Stimulated activated CD8-positive, alpha-beta memory T cell treated with anti-CD3 and anti-CD28 coated beads, Interleukin-12 subunit alpha, Interleukin-12 subunit beta, amount 100 ng/mL, for 4 hours (primary cell): ENCODE measurements at places on chromosomes 7 and 10.

DNA sequence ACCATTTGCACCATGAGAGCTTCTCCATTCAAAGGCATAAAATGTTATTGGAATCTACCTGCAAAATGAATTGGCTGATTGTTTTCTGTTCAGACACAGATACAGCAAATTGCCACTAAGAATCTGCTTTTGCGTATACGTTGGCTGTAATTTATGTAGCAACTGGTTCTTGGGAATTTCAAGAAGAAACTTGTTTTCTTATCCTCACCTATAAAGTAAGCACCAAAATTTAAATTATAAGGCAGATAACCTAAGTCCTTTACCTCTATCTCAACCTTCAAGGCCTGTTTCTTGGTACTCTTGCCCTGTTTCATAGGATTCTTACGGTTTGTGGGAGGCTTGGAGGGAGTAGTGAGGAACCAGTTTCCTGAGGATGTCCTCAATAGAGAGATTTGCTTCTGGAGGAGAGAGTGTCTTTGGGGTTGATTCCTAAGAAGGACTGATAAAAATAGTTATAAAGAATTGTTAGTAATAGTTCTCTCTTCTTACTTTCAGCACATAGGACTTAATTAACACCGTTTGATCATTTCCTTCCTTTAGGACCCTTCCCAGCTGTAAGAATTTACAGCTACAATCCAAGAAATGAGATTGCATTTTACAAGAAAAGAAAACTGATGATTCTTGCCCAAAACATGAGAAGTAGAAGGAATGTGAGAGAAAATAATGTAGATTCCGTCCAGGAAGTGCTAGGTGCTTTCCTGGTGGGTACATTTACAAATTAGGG lies 2.0 kb downstream of the STAMBPL1 start:
- DNase-seq: no peak

DNA sequence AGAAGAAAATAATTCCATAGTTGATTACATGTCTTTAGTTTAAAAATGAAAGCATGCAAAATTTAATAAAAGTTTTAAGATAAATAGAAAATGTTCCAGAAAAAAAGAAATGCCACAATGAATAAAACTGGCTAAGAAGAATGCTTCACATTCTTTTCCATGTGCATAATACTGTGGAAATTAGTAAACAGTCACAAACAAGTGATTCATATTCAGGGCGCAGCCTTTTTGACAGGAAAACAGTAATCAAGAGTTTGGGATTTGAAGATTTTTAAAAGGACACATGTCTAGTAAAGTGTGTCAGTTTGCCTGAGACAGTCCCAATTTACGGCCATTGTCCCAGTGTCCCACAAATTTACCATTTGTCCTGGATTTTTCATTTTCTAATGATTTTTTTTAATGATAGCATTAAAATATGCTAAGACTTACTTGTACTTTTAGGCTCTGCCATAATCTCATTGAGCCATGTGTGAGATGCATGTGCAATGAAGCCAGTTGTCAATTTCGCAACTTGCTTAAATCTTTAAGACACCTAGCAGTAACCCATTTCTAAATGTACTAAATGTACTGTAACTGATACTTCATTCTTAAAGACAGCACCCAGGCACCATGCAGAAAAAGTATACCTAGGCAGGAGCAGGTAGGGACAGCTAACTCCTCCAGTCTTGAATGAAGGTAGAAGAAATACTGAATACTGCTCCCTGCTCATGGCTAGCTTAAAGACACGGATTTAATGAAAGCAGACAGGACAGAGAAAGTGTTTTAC lies 46.9 kb downstream of the ZNF438 start:
- no peak for DNase-seq

- no peak for DNase-seq
Measured at GRCh38 chr7:107105591-107106245, 61.2 kb downstream of the PRKAR2B start.

DNA sequence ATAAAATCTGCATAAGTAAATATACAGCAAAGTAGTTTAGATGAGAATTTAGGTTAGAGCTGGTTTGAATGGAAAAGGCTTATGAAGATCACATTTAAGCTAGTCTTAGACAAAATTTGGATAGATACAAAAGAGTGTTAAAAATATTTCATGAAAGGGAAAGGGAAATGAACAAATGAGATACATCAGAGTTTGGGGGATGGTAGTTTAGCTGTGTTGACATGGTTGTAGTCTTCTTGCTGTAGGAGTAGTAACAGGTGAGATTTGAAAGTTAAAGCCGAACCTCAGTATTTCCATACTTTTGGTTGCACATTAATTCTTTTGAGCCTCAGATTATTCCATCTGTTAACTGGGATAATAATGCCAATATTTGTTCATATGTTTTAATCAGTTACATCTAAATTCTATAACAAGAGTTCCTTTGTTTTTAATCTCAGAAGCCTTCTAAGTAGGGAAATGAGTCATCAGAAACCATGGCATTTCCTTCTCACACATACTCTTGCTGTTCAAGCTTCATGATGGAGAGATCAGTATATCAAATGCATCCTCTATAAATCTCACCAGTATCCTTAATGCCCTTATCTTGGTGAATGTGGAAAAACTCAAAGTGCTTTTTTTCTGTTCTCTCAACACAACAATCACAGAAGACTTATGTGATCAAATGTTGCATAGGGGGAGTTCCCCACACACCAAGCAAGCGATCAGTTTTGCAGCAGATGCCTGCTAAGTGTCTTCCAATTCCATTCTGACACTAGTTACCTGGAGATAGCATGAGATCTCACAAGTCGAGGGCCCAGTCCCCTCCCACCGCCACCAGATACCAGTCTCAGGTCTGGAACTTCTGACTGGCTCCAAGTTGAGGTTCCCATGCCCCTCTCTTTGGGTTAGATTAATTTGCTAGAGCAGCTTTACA lies 84.7 kb downstream of the MAPK8 start:
- no peak for DNase-seq
